ENCODE measurements at places on chromosomes 5 and 9. TPM values are rescaled to one million over a fixed set of nuclear protein-coding genes. Genes with fewer than 3 reads are reported as not detected.

The ARAP3 gene
- total RNA-seq, result 5.7 TPM

The LRRC70 gene
- 5.4 TPM for total RNA-seq

The MAML1 gene
- 31.8 TPM for total RNA-seq

The WNT8A gene
- not detected for total RNA-seq

The SLC25A2 gene
- not detected for total RNA-seq

The PCDHB10 gene
- 6.4 TPM for total RNA-seq

The FAM174A gene
- total RNA-seq, result 26.2 TPM

The SHC3 gene
- total RNA-seq, result 4.7 TPM
